ENCODE measurements at places on chromosomes 3 and 15.

DNA sequence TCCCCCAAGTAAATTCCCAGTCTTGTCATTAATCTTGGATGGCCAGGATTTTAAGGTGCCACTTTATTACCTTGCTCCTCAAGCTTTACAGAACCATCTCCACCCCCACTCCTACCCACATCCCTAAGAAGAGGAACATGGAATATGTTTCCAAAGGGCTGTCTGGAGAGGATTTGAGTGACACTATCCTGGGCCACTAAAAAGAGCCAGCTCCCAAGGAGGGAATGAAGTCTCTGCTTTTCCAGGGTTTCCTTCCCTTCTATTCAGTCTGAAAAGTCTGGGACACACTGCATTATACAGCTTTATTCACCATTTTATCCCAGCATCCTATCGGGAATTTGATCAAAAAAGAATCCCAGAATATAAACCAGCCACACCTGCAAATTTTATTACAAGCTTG is 35.6 kb upstream of the MECOM start:
- no peak for DNase-seq

- no peak for DNase-seq
Observed at GRCh38 chr15:51403072-51403878, 61.8 kb downstream of the GLDN start.

GRCh38 chr3:73786321-73786807 is 161.6 kb upstream of the PDZRN3 start:
- no peak for DNase-seq

DNA sequence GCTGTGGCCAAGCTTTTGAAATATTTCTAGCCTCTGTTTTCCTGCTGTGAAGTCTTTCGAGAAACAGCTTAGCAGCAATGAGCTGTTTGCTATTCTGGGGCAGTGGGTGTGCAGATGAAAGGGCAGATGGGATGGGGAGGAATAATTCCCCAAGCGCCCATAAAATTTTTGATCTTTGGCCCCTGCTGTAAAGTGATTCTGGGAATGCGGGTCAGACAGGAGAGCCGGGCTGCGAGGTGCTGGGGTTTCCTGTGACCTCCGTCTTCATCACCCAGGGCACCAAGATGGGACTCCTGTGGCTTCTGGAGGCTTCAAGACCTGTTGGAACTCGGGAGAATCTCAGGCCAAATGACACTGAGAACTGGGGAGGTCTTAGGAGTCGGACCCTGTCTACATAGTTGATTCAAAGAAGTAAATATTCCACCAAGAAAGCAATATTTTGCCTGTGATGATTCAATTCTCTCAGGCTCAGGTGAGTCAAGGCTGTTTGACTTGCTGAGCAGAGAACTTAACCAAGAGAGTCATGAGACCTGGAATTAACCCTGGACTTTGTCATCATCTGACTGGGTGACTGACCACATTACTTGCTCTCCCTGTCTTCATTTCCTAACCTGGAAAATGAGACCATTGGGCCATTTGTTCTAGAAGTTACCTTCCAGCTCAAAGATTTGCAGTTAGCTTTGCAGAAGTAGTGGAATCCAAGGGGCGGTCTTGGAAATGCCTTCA is 86.4 kb downstream of the POLR2M start:
- DNase-seq = no peak

GRCh38 chr15:43791993-43792760 is at the start of gene SERF2:
Gene SERF2 (plus strand): TSS chr15:43792320. CDS start chr15:43792377, 57 bp downstream.
- DNase-seq = peak; percentile 98

GRCh38 chr15:96331144-96331944 is 844 bp downstream of the NR2F2 start:
- no peak for DNase-seq

DNA sequence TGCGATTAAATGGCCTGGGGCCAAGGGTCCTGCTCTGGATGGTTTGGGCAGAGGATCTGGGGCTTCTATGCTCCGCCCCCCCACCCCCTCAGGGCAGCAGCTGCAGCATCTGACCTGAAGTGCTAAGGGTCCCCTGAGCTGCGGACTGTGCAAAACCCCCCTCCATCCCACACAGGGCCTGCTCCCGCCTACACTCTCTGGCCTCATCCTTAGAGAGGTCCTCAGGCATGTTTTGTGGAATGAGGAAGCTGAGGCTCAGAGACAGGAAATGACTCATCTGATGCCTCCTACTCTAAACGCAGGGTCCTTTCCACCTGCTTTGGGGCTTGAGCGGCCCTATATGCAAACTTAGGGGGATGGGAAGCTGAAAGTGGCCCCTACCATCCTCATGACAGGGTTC is 59.5 kb upstream of the CTSH start:
- DNase-seq = peak; percentile 69

GRCh38 chr15:69038508-69038907 is 24.0 kb downstream of the NOX5 start:
- DNase-seq = no peak

- DNase-seq = no peak
Observed at GRCh38 chr3:142046320-142047020, 102.9 kb downstream of the TFDP2 start.

All from GM12892 (cell line).